Sigmoid colon (tissue), 7 donors: ENCODE measurements at places on chromosomes 1 and 21. TPM values are rescaled to one million over a fixed set of nuclear protein-coding genes. Genes with fewer than 3 reads are reported as not detected.
A peak's percentile ranks its signal among the peaks of the same experiment; 100 is the strongest.

Gene E2F2
- not detected for total RNA-seq

- DNase-seq = peak; percentile 48
Measured at GRCh38 chr1:224211206-224211962, 28.3 kb downstream of the DEGS1 start.

GRCh38 chr1:170669107-170669445 lies 5.1 kb downstream of the PRRX1 start:
- DNase-seq = no peak

Gene SRGAP2C
- total RNA-seq = 26.0 TPM

DNA sequence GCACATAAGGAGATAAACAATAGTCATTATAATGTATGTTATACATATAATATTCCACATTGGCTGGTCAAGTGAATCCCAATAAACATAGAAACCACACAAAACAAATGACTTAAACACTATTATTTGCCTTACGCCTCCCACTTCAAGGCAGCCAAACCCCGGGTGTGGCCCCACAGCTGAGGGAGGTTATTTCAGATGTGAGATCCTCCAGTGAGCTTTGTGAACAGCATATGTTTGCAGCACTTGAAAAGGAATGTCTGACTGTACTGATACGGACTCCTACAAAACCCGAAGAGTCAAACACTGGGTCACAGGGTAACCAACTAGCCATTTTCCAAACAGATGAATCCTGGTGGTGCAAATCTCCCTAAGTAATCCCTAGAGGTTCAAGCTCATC lies 27.1 kb upstream of the DISP1 start:
- DNase-seq = no peak

GRCh38 chr1:159902541-159902940 lies 2.6 kb upstream of the CFAP45 start:
- DNase-seq = no peak

- no peak for DNase-seq
Measured at GRCh38 chr1:221170171-221170570, 290.9 kb downstream of the HLX start.

DNA sequence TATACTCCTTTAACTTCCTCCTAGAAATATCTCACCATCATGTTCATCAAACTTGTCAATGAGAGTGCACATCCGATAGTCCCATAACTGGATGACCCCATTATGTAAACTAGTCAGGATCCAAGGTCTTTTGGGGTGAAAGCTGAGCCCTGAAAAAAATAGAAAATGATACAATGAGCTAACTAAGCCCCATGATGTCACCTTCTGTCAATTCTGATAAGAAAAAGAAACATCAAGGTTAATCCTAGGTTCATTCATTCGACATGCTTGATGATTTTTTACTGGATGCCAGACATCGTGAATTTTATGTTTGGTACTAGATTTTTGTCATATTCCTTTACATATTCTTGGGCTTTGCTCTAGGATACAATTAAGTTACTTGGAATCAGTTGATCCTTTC lies 2.9 kb downstream of the COPA start:
- DNase-seq = no peak

GRCh38 chr21:29287383-29287782 lies 11.3 kb upstream of the BACH1 start:
- DNase-seq = no peak

Gene CTBS
- total RNA-seq = 9.7 TPM
